ENCODE measurements at places on chromosomes 1 and 21.

- DNase-seq, result no peak
These were observed 352.3 kb downstream of the RYR2 start for GRCh38 chr1:237394281-237394680.

GRCh38 chr1:240116831-240117769 is 25.4 kb downstream of the FMN2 start:
- DNase-seq, result peak; percentile 8

GRCh38 chr21:26972192-26972591 is 5.3 kb upstream of the ADAMTS5 start:
- DNase-seq, result no peak

DNA sequence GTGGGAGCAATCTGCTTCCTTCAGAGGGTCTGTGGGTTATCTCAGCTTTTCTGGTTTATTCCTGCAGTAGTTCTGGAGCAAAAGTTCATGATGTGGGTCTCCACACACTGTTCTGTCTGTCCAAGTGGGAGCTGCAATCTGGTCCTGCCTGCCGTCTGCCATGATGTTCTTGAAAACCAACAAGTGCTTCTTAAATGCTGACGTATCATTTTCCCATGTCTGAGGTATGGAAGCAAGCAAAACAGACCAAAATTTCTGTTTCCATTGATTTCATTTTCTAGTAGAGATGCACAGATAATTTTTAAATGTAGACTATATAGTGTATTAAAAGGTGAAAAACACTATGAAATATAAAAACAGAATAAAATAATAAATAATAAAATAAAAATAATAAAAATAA is 65.2 kb downstream of the SERINC2 start:
- no peak for DNase-seq

- no peak for DNase-seq
These were observed 23.5 kb upstream of the TSPEAR start for GRCh38 chr21:44734841-44735240.
